ENCODE measurements at places on chromosomes 1 and 21. TPM values are rescaled to one million over a fixed set of nuclear protein-coding genes. Genes with fewer than 3 reads are reported as not detected.

The HEATR1 gene
- 1.6 TPM for total RNA-seq

The SPRR2F gene
- total RNA-seq, result not detected

The MPL gene
- not detected for total RNA-seq

The AIRE gene
- total RNA-seq, result not detected

- DNase-seq, result no peak
Measured at GRCh38 chr1:12544357-12544756, 73.7 kb downstream of the DHRS3 start.

GRCh38 chr1:10671622-10672342, 124.7 kb downstream of the CASZ1 start:
- no peak for DNase-seq

DNA sequence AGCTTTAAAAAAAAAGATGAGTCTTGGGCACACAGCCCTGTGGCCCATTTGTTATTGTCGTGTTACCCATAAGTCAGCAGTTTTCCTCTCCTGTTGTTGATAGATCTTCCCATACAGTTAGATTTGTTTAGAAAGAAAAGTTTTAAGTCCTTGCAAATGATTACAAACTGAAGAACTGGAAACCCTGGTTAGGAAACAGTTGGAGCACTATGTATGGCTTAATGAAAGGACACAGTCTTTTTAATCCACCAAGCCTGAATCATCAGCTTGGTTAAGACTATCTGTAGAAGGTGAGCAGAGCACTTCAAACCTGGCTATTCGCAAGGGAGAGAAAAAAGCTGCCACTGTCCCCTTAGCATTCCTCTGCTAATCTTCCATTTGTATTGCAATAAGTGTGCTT, 241.0 kb downstream of the DISC1 start:
- DNase-seq, result no peak

DNA sequence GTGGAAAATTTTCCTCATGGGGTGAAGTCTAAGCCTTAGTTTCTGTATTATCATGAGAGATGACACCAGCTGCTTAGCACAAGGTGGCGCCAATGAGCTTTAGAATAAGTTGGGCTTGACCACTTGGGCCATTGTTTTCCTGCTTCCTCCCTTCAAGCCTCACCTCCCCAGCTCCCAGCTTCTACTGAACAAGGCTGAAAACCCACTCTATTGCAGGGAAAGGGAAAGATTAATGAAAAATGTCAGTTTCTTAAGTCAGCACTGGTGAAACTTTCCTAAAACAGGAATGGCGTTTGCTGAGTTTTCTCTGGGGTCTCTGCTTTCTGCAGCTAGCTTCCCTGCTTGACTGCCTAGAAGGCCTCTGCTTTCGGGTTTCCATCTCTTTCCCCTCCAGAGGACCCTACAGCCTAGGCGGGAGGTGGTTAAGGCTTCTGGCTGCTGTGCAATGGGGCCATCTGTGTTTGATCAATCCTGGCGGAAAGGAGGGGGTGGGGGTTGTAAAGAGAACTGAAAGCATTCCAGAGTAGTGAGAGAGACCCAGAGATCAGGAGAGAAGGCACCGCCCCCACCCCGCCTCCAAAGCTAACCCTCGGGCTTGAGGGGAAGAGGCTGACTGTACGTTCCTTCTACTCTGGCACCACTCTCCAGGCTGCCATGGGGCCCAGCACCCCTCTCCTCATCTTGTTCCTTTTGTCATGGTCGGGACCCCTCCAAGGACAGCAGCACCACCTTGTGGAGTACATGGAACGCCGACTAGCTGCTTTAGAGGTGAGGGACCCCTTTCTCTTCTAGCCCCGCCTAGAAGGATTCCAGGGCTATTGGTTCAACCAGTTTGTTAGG, at the start of gene OLFML3:
OLFML3 (plus strand) TSS at position 612 of the 840 bp plus-strand sequence; CDS start at position 655, 43 bp downstream.
- DNase-seq, result peak; percentile 42

DNA sequence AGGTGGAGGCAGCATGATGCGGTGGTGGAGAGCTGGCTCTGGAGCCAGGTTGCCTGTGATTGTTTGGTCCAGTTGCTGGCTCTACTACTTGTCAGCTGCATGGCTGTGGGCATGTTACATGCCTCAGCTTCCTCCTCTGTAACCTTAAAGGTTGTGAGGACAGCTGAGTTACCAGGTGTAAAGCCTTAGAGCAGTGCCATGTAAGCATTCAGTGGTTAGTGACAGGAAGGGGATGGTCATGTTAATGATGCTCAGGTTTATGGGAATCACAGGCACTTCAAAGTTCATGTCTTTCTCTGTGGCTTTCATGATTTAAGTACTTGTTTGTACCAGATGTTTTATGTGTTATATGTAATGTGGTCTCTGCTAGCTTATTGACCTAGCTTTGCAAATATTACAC, 32.6 kb downstream of the PTGFRN start:
- DNase-seq, result no peak

- peak; percentile 29 for DNase-seq
Measured at GRCh38 chr1:176567190-176567794, 104.3 kb downstream of the PAPPA2 start.

DNA sequence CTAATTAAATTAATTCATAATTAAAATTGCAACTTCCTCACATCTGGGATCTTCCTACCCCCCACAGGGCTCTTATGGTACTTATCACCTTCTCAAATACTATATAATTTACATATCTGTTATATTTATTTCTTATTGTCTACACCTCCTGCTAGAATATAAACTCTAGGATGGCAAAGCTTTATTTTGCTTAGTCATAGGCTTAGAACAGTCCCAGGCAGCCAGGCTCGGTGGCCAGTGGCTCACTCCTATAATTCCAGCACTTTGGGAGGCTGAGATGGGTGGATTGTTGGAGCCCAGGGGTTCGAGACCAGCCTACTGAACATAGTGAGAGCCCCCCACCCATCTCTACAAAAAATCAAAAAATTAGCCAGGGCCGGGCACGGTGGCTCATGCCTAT, 10.0 kb upstream of the VPS13D start:
- no peak for DNase-seq

- DNase-seq, result peak; percentile 89
Measured at GRCh38 chr1:185565302-185565701, 168.9 kb upstream of the HMCN1 start.

DNA sequence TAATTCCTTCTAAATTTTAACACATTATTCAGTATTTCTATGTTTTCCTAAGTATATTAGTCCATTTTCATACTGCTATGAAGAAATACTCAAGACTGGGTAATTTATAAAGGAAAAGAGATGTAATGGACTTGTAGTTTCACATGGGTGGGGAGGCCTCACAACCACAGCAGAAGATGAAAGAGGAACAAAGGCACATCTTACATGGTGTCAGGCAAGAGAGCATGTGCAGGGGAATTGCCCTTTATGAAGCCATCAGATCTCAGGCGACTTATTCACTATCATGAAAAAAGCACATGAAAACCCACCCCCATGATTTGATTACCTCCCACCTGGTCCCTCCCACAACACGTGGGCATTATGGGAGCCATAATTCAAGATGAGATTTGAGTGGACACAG, 15.6 kb downstream of the GBP5 start:
- DNase-seq, result no peak

All from Caki2 (cell line).